ENCODE measurements at places on chromosomes 16 and 17.

GRCh38 chr17:1626333-1626732 lies 2.3 kb downstream of the SLC43A2 start:
- DNase-seq: no peak

- DNase-seq: peak; percentile 23
These were observed 51.3 kb upstream of the FBXO47 start for GRCh38 chr17:39018267-39019134.

DNA sequence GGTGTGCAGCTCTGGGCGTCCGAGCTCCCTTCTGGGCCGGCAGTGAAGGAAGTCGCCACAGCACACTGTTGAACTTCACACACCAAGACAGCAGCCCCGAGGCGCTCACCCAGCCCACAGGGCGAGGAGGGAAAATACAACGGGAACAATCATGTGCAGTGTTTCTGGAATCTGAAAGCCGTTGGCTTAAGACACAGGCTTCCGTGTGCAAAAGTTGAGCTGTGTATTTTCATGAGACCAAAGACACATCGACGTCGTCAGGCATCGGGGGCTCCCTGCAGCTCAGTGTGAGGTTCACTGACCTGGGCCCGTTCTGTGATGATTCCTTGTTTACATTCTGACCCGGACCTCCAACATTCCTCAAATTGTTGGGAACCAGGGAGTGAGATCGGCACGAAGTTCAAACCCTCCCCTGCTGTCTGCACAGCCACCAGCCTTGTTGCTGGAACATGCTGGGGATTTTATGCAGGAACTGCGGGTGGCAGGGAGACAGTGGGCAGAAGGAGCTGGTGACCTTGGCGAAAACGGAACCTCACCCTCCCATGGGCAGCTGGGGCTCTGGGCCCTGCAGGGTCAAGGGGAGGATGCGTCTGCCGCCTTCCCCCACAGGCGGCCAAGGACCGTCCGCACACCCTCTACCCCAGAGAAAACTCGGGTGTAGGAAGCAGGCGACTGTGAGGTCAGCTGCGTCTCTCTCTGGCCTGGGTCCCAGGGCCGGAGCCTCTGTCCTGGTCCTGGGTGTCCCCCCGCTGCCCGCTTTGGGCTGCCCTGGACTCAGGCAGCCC lies 72.2 kb downstream of the METRNL start:
- DNase-seq: no peak

DNA sequence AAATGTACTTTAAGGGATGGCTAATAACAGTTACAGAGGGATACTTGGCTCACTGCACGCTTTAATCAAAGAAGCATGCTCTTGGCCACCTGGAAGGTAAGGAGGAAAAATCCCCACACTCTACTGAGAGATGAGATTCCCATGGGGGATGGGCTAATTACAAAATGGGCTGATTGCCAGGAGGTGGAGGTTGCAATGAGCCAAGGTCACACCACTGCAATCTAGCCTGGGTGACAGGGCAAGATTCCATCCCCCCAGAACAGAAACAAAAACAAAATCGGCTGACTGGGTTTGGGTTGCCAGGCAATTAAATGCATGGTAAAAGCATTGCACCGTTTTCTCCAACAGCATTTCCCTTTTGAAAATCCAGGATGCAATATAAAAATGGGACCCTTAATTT lies 18.0 kb downstream of the N4BP1 start:
- DNase-seq: no peak

- no peak for DNase-seq
These were observed 83.9 kb downstream of the SHISA6 start for GRCh38 chr17:11324846-11325420.

GRCh38 chr16:71319999-71320398 lies 30.8 kb upstream of the CMTR2 start:
- no peak for DNase-seq

GRCh38 chr17:18248300-18248731 lies 10.2 kb downstream of the FLII start:
- DNase-seq: peak; percentile 91

DNA sequence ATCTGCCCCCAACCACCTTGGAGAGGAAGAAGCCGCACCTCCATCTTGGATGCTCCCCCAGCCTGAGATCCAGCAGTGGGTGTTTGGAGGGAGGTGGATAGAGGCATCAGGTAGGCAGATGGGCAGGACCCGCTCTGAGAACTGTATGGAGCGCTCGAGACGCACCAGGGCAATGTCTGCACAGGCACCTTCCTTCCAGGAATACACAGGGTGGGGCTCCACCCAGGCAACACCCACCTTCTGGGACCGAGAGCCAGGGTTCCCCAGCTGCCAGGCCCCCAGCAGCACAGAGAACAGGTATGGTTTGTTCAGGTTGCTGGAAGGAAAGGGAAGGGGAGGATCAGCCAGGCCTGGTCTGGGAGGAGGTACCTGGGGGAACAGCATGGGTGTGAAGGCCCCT lies 2.4 kb downstream of the PRSS22 start:
- DNase-seq: no peak

DNA sequence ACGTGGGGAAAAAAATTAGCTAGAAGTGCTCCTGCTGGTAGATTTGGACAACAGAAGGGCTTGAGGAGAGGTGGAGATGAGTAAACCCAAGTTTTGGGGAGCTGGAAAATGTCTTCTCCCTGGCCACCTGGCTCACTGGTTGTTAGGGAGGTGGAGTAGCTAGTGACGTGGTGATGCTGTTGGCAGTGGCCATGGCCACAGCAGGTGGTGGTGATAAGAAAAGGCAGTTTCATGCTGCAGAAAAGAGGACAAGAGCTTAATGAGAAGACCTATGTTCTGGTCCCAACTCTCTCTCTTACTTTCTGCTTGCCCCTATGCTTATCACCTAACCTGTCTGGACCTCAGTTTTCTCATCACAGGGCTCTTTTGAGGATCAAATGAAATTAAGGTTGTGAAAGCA lies 223.5 kb upstream of the N4BP1 start:
- no peak for DNase-seq
